ENCODE measurements at places on chromosomes 12 and 14. TPM values are rescaled to one million over a fixed set of nuclear protein-coding genes. Genes with fewer than 3 reads are reported as not detected.

GRCh38 chr12:121190523-121191031, 19.4 kb upstream of the P2RX4 start:
- no peak for DNase-seq

DNA sequence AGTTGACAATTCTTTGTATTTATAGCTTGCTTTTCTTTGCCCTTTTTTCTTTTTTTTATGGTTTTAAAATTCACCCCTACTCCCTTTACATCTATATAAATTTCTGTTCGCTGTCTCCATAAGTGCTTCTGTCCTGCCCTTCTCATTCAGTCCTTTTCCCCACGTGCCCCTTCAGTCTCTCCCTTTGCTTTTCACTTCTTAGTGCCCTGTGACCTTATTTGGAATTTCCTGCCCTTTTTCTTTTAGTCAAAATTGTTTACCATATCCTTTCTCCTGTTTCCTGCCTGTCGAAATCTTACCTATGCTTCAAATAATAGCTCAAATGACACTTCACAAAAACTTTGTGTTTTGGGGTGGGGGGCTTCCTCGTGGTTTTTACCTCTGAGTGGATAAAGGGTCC, 6.0 kb downstream of the TMX1 start:
- no peak for DNase-seq

DNA sequence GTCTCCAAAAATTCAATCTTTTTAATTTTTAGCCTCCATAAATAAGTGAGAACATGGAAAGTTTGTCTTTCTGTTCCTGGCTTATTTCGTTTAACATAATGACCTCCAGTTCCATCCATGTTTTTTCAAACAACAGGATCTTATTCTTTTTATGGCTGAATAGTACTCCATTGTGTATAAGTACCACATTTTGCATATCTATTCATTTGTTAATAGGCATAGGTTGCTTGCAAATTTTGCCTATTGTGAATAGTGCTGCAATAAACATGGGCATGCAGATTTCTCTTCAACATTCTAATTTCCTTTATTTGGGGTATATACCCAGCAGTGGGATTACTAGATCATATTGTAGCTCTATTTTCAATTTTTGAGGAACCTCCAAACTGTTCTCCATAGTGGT, 16.1 kb upstream of the PAH start:
- DNase-seq = no peak

GRCh38 chr14:55743551-55743950, 163.5 kb downstream of the KTN1 start:
- no peak for DNase-seq

- DNase-seq = no peak
Observed at GRCh38 chr14:41360126-41360525, 246.6 kb upstream of the LRFN5 start.

- no peak for DNase-seq
Observed at GRCh38 chr12:103011974-103012763, 54.7 kb downstream of the ASCL1 start.

DNA sequence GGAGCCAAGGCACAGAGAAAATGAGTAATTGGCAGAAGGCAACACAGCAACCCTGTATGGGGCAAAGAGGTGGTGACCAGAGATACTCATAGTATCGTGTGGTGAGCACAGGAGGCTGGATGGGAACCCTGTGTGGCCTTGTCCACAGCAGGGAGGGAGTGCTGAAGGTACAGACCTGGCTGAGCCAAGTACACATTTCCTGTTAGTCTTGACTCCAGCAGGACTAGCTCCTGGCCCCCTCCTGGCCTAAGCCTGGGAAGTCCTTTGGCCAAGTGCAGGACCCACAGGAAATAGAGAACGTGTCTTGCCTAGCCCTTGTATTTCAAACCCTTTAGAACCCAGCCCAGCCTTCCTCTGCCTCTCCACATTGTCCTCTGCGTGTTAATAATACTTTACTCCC, 289.8 kb upstream of the PWP1 start:
- DNase-seq = no peak

DNA sequence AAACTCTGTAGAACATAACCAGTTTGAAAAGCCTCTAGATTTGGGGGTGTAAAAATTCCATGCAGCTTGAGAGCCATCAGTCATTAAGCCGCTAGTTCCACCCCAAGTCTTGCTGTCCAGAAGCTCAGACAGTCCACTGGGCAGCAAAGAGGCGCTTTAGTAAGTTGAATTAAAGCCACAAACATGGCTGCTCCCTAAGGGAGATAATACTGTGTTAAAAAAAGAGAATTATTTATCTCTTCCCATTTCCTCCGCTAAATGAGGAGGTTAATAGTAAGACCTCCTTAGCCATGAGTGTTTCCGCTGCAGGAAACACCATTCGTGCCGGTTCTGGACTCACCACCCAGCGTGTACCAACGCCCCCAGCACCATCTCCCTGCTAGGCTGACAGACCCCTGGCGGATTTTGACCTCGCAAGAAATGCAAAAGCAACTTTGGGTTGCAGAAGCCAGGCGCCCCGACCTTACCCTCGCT, 536 bp downstream of the TM7SF3 start:
- no peak for DNase-seq

DNA sequence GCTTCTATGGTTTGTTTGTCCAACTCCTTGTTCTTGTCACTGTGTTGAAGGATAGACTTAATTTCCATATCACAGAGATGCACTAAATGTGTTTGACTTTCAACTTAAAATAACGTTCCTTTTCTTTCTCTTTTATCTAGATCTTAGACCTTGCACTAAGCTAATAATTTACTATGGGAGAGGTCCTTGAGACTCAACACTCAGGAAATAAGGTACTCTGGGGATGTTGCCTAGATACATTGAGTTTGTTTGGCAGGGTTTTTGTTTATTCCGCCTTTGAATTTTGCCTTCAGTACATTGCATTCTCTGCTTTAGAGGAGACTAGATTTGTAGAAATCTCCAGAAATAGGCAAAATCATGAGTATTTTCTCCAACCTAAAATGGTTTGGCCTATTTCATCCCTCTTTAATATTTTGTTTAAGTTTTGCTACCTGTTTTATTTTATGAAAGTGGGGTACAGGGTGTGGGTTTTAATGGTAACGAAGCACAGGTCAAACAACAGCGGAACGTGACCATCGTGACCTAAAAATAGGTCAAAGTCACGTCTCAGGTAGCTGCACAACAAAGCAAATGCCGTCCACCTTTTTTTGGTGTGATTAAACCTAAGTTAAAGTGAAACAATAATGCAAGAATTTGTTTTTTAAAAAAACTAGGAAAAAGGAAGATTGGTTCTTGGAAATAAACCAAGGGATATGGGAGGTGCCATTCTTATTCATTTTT, 115.3 kb upstream of the CPSF6 start:
- DNase-seq = no peak

DNA sequence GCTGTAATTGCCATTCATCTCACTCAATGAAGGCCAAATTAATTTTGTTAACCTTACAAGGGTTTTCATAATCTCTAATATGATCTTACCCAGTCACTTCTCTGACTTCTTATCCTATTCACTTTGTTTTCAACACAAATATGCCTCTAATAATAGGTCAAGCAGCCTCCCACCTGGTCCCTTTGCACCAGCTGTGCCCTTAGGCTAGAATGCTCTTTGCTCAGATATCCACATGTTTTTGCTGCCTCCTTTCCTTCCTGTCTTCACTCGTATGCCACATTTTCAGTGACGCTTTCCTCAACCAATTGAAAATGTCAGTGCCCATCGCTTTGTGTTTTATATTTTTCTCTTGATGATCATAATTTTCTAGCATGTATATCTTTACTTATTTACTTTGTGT, 106.4 kb upstream of the SYT10 start:
- DNase-seq = no peak

GRCh38 chr14:71532790-71533189, 399.4 kb upstream of the RGS6 start:
- DNase-seq = no peak

DNA sequence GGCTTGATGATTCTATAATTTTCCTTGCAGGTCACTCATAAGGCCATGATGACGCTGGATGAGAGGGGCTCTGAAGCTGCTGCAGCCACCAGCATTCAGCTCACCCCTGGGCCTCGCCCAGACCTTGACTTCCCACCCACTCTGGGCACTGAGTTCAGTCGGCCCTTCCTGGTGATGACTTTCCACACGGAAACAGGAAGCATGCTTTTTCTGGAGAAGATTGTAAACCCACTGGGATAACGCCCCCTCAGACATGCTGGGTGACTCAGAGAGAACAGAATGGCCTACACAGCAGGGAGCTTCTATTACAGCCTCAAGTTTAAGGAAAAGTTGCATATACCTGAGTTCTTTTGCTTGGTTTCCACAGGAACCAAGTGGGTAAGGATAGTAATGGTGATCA, 34.3 kb downstream of the SERPINA3 start:
- no peak for DNase-seq

DNA sequence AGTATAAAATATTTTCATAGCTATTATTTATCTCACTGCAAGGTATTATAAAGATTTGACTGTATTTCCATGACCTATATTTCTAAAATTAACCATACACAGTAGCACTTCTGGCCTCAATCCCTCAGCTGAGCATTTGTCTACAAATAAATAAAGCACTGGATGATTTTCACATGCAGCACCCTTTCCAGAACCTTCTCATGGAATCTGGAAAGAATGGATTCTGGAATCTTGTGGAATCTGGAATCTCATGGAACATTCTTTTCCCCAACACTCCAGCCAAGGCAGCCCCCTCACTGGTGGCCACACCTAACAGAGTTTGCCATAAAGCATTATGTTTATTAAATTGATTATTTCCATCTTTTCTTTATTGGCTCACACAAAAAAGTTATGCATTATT, 199.2 kb downstream of the MSRB3 start:
- no peak for DNase-seq

DNA sequence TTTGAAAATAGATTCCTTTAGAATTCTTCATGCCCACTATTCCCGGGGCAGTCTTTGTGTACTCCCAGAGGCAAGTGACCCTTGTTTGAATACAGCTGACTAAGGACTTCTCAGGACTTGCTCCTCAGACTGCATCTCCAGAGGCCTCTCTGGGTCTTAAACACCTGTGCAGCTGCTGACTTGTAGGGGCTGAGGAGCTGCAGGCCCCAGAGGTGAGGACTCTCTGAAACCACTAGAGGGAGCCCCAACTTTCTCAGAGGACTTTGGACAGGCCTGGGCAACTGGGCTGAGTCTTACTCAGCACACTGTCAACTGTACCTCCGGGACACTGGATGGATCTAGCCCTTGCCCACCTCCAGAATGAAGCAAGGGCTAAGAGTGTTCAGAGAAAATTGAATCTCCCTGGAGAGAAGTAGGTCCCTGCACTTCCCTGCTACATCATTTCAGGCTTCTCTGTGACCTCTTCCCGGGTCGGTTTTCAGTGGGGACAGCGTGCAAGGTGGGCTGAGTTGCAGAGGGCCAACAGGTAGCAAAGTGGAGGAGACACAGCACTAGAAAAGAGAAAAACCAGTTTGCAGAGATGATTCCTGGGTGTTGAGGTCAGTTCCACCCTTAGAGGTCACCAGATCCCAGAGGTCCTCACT, 164.6 kb downstream of the TMEM117 start:
- DNase-seq = no peak

DNA sequence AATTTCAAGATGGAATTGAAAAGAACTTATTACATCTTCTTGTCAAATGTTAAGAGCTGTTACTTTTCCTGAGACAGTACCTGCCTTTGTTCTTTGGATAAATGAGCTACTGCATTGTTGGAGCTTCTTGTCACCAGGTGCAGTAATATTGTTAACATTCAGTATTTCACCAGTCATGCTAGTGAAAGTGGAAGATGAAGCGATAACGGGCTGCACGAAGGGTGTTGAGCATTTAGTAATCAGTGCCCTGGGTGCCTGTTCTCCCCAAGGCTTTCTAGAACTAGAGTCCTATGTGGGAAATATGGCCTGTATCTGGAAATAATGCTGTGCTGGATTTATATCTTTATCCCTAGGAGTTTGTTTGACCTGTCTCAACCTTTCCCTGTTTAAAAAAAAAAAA, 83.2 kb downstream of the PPP2R5C start:
- DNase-seq = no peak

DNA sequence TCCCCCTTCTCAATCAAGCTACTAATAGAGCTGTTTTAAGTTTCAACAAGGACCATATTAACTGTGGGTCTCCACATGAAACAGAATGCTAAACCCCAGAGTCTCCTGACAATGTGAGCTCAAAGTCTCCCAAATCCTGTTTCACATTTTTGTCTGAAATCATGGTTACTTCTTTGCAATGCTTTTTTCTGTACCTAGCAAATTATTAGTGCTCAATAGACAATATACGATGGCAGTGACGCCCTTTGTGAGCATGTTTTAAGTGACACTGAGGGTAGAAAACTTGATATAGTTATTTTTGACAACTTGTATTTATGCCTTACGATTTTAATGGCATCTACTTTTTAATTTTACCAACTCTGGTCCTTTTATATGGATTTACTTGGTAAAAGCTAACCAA, 85.4 kb upstream of the SOX5 start:
- DNase-seq = no peak

DNA sequence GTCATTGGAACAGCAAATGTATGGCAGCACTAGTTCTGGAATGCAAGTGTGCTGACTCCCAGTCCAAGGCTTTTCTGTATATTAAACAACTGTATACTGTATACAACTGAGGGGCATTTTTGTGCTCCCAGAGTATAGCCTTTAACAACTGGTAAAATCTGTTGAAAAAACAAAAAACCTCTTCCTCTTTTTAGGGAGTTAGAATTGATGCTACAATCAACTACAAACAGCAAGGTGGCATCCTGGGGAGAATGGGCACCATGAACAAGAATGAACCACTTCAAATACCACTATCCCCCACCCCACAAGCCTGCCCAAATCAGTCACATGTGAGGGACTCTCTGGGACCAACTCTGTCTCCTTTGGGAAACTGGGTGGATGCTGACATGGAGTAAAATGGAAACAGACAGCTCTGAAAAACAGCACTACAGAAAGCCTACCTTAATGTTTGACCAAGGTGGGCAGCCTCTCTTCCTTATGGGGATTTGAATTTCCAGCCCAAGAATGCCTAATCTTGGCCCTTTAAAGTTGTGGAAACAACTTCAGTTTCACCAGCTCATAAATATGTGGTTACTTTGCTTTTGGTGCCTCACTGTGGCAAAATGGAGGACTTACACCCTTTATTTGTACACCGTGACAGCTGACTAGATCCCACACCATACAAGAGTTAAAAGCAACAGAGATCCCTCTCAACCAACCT, 7.5 kb downstream of the VTI1B start:
- peak; percentile 48 for DNase-seq

- peak; percentile 54 for DNase-seq
Observed at GRCh38 chr14:21923820-21924219, 250.2 kb upstream of the OR4E1 start.

GRCh38 chr12:75704664-75705063, 193.3 kb upstream of the KRR1 start:
- no peak for DNase-seq

GRCh38 chr12:132160016-132160415, 15.8 kb downstream of the NOC4L start:
- no peak for DNase-seq

- DNase-seq = no peak
Observed at GRCh38 chr14:79304279-79304678, 907.0 kb downstream of the DIO2 start.

- DNase-seq = no peak
Observed at GRCh38 chr12:54704202-54704601, 56.0 kb upstream of the DCD start.

- no peak for DNase-seq
Observed at GRCh38 chr14:57816568-57817284, 49.2 kb downstream of the SLC35F4 start.

Gene NTF3
- not detected for polyA plus RNA-seq

Gene GLIPR1L2
- polyA plus RNA-seq = 0.71 TPM

Gene PGAM5
- 18.7 TPM for polyA plus RNA-seq

Gene PDE3A
- polyA plus RNA-seq = 0.08 TPM

Gene CEBPE
- polyA plus RNA-seq = not detected

Gene SCNN1A
- polyA plus RNA-seq = 0.10 TPM

Gene FZD10
- polyA plus RNA-seq = not detected

Gene TMEM121
- polyA plus RNA-seq = not detected

Gene ZNF10
- 5.0 TPM for polyA plus RNA-seq

Gene TWF1
- polyA plus RNA-seq = 21.7 TPM

Measured in immature natural killer cell (primary cell).